ENCODE measurements at places on chromosomes 7 and 10.

- DNase-seq, result no peak
These were observed 72.1 kb upstream of the LYZL2 start for GRCh38 chr10:30701451-30702173.

DNA sequence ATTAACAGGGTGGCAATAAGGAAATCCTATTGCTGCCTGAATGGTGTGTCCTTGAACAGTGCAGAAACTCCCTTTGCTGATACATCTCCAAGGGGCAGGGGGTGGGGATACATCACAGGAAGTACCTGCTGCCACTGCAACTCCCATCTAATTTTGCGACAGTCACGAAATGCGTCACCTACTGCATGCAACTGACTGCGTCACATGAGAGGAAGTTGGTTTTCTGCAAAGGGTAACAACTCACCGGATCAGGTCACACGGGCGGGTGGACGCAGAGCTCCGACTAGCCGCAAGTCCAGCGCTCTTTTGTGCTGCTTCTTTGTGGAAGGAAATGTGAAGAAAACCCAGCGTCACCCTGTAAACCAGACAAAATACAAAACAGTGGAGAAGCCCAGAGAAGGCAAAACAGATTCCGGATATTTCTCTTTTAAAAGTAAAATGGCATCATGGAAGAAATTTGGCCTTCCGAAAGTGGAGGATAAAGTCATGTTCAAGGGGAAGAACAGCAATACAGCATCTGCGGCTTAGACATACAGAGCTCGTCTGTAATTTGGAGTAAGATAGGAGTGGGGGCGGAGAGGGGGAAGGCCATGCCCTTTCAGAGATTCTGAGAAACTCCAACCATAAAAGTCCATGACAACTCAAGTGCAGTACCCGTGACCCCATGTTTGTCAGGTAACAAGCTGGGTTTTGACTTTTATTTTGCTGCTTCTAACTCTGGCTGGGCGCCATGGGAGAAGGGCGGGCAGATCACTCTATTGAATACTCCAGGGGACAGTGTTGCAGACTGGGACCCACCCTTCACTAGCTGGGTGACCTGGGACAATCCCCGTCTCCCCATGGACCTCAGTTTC is 32.3 kb upstream of the PLEKHS1 start:
- no peak for DNase-seq

- no peak for DNase-seq
These were observed 85.7 kb upstream of the FAM180A start for GRCh38 chr7:135834266-135834665.

GRCh38 chr10:75402486-75403143 is 1.1 kb upstream of the ZNF503 start:
- no peak for DNase-seq

DNA sequence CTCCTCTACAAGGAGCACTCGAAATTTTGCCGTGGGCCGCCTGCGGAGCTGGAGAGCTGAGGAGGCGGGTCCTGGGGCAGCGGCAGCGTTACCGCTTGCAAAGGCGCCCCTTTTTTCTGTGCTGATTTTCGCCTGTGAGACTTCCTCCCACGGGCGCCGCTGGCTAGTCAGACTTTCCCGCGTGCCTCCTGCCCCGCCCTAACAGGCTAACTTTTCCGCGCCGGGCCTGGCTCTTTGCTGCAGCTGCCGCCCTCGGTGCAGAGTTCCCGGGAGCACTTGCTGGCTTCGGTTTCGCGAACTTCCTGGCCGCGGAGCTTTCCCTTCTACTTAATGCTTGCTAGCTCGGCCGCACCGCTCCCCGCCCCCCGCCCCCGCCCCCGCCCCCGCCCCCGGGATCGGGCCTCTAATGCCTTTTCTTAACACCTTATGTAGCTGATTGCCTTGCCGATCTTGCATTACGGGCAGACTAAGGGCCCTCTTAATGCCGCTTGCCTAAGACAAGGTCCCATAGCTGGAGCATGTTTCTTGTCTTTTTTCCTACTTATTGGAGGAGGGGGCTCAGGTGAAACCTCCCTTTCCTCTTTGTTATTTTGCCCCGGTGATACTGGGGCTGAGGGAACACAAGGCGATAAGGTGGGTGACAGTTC is 37.9 kb upstream of the RASGEF1A start:
- DNase-seq, result no peak

DNA sequence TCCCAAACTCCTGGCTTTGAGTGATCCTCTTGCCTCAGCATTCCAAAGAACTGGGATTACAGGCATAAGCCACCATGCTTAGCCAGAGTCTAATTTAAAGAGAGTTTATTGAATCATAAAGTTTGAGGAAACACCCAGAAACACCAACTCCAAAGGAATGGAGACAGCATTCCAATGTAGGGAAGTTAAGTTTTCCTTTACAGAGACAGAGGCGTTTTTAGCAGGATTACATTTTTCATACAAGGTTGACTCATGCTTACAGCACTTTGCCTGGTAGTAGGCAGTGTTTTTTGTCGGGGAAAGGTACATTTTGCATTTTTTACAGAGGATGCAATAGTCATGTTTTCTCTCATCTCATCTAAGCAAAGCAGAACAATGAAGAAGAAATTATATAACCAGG is 18.9 kb upstream of the OPN4 start:
- no peak for DNase-seq

DNA sequence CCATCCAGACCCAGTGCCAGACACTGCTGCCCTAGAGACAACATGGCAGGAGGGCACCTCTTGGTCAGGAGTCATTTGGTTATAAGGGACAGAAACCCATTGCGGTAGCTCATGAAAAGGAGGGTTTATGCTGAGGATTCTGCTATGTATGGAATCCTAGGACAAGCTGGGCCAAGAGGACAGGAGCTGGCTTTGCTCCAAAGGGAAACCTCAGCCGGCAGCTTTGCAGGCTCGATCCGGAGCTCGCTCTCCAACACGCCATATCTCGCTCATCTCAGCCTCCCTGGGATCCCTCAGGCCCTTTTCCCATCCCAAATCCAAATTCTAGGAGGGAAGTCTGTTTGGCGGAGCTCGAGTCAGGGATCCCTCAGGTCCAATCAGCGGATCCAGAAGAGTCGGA is 345.7 kb downstream of the GLRX3 start:
- DNase-seq, result no peak

DNA sequence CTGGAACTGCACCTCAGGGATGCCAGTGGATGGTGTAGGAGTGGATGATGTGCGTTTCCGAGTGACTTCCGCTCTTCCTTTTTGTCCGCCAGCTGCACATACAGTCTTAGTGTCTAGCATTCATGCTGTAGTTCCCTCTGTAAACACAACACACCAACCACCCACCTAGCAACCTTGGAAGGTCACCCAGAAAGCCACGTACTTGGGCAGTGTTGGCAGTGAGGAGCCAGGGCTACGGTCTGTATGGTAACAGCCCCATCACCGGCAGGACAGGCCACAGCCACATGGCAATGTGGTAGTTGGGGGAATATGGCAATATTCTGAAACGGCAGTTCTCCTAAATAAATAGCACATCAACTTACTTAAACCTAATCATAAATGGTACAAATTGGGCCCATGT is 613.5 kb upstream of the MGMT start:
- no peak for DNase-seq

GRCh38 chr7:24840563-24840962 is 83.3 kb upstream of the GSDME start:
- DNase-seq, result no peak

- DNase-seq, result no peak
These were observed 33.0 kb upstream of the VKORC1L1 start for GRCh38 chr7:65839846-65840245.

DNA sequence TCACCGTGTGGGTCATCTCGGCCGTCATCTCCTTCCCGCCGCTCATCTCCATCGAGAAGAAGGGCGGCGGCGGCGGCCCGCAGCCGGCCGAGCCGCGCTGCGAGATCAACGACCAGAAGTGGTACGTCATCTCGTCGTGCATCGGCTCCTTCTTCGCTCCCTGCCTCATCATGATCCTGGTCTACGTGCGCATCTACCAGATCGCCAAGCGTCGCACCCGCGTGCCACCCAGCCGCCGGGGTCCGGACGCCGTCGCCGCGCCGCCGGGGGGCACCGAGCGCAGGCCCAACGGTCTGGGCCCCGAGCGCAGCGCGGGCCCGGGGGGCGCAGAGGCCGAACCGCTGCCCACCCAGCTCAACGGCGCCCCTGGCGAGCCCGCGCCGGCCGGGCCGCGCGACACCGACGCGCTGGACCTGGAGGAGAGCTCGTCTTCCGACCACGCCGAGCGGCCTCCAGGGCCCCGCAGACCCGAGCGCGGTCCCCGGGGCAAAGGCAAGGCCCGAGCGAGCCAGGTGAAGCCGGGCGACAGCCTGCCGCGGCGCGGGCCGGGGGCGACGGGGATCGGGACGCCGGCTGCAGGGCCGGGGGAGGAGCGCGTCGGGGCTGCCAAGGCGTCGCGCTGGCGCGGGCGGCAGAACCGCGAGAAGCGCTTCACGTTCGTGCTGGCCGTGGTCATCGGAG is 1.8 kb downstream of the ADRA2A start:
- DNase-seq, result no peak

DNA sequence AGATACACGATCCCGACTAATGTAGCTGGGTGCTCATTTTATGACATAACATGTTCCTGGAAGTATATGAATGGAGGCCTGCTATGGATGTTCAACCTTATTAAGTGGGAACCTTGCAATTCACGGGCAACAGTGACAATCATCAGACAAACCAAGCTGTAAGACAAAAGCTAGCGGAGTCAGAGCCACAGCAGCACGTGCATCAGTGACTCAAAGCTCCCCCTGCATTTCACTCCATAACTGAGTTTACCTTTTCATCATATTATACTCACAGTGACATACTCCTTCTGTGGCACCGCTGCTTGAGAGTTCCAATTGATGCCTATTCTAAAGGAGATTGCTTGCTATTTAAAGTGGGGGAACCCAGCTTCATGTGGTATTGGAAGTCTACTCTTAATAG is 176.0 kb upstream of the PITRM1 start:
- DNase-seq, result no peak

DNA sequence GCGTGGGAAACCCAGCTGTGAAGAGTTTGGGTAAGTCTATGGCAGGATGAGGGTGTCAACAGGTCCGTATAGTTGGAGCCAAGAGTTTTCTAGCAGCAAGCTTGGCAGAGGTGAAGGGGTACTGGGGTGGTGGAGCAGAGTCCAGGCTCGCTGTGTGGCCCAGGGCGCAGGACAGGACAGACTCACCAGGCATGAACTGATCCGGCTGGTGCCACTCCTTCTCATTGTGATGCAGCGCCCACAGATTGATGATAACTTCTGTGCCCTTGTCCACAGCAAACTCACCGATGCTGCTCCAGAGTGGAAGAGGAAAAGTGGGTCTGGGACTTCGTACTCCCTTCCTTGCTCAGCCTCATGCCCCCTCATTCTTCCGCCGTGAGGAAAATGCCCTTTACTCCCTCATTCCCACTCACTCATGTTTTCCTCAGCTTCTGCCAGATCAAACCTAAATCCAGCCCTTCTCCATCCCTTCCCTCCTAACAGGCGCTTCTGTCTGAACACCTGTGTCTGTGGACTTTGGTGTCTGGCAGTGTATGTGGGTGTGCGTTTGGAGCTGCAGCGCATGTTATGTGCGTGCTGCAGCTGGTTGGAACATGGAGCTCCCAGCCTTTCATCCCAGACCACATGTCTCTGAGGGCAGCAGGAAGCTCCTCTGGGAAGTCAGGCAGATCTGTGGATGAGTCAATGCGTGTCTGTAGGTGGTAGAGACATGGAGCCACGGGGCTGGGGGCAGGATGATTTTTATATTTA is 5.7 kb downstream of the CYP17A1 start:
- DNase-seq, result no peak

DNA sequence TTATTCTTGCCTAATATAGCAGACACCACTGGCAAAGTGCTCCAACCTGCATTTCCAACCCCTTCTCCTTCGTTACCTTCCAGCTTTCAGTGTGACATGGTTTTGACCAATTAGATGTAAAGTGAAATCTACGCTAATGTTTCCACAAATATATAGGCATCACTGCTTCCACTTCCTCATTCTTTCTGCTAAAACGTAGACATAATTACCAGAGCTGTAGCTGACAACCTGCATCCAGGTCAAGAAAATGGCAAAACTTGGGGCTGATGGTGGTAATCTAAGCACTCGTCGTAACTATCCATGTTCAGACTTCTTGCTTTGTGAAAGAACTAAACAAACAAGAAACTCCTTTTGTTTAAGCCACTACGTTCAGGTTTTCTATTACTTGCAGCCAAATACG is 41.8 kb upstream of the COL1A2 start:
- DNase-seq, result no peak

- no peak for DNase-seq
These were observed 30.6 kb upstream of the IKZF1 start for GRCh38 chr7:50273870-50274269.

GRCh38 chr7:48058990-48059389 is 23.6 kb downstream of the C7orf57 start:
- no peak for DNase-seq

- no peak for DNase-seq
These were observed 28.4 kb upstream of the RET start for GRCh38 chr10:43048301-43049051.

GRCh38 chr7:99006739-99007424 is 128.6 kb downstream of the TRRAP start:
- no peak for DNase-seq
